ENCODE measurements at places on chromosomes 12 and 14. TPM values are rescaled to one million over a fixed set of nuclear protein-coding genes. Genes with fewer than 3 reads are reported as not detected.

CNTN1 gene
- 0.65 TPM for total RNA-seq

FBXO33 gene
- 15.8 TPM for total RNA-seq

VASH1 gene
- total RNA-seq = 2.6 TPM

ACOT6 gene
- total RNA-seq = not detected

GXYLT1 gene
- 8.3 TPM for total RNA-seq

GLT1D1 gene
- total RNA-seq = not detected

GARIN6 gene
- not detected for total RNA-seq

TSPAN19 gene
- not detected for total RNA-seq

HOXC12 gene
- total RNA-seq = not detected

ITPK1 gene
- 9.4 TPM for total RNA-seq

SIX4 gene
- total RNA-seq = 7.8 TPM

CEBPE gene
- total RNA-seq = not detected

PIP4K2C gene
- total RNA-seq = 8.8 TPM

TAS2R31 gene
- 2.4 TPM for total RNA-seq

NR1H4 gene
- total RNA-seq = 0.37 TPM

INSM2 gene
- not detected for total RNA-seq

KRT78 gene
- total RNA-seq = not detected

SCYL2 gene
- total RNA-seq = 29.4 TPM

TROAP gene
- total RNA-seq = 3.7 TPM

GPX2 gene
- total RNA-seq = not detected

PLEKHH1 gene
- total RNA-seq = 0.14 TPM

ACSS3 gene
- 22.3 TPM for total RNA-seq

PPM1H gene
- total RNA-seq = 0.92 TPM

TSHR gene
- not detected for total RNA-seq
